ENCODE measurements at places on chromosomes 1 and 21. TPM values are rescaled to one million over a fixed set of nuclear protein-coding genes. Genes with fewer than 3 reads are reported as not detected.

DNA sequence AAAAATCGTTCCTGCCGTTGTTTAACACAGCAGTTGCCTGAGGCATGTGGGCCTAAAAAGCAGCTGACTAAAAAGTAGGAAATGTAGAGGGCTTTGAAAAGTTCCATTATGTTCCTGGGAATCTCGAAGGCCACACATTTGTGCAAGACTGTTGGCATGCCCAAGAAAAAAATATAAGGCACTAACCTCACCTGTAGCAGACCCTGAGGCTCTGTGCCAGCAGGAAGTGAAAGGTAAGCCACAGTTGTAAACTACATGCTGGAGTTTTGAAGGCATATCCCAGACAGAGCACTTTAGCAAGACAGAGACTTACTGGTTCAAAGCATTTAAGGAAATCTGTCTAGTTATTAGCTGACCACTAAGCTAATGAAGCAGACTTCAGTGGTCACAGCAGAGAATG, 52.7 kb downstream of the TRMT1L start:
- DNase-seq = no peak

DNA sequence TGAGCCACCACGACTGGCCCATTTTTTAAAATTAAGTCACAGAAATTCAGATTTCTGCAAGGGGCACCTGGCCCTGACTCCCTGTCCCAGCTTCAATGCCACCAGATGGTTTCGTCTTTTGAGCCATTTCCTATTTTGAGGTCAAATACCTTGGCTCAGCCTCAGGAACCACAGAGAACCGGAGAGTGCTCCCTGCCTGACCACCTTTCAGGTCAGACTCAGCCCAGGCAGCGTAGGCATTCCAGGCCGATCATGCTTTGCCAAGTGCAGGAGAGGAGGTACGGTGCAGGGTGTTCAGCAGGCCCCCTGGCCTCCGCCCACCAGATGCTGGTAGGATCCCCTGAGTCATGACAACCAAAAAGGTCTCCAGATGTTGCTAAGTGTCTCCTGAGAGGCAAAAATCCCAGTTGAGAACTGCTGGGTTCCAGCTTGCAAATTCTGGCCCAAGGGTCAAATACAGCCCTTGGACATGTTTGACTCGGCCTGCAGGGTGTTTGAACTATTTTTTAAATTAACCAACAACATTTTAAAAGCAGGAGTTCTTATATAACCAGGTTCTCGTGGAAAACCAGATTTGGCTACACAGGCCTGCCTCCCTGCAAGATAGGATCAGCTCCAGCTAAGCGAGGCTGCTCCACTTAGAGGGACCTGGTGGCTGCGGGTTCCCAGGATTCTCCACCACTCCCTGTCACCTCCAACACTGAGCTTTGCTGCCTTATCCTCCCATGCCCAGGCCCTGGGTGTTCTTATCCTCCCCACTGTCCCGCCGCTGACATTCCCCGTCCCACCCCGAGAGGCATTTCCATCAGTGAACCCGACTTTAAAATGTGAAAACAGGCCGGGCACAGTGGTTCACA, 61.9 kb upstream of the TARDBP start:
- no peak for DNase-seq

DNA sequence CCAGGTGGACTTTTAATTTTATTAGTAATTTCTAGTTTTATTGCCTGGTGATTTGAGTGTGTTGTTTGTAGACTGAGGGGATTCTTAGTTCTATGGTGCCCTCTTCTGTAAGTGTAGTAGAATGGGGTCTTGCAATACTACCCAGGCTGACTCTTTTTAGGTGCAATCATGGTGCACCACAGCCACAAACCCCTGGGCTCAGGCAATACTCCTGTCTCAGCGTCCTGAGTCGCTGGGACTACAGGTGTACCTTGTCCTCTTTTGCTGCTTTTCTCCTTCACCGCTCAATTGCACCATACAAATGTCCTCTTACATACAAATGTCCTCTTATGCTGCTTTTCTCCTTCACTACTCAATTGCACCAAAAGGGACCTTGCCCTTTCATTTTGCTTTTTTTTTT, 43.1 kb downstream of the SCP2 start:
- DNase-seq = no peak

- no peak for DNase-seq
Measured at GRCh38 chr1:175133673-175134435, 58.7 kb downstream of the KIAA0040 start.

DNA sequence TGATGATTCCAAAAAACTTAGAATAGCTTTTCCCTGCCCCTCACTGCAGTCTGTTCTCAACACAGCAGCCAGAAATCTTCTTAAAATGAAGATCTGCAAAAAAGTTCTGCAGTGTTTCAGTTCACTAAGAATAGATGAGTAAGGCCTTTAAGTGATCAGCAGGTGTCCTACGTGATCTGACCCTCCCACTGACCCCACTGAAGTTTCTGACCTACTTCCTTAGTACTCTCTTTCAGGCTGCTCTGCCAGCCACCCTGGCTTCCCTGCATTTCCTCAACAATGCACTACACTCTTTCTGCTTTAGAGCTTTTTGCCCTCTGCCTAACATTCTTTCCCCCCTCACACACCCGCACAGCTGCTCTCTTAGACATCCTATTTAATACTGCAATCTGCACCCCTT, 182.5 kb downstream of the AKT3 start:
- DNase-seq = no peak

- peak; percentile 15 for DNase-seq
Measured at GRCh38 chr1:149965440-149965839, 28.8 kb upstream of the MTMR11 start.

The PDZK1IP1 gene
- not detected for total RNA-seq

DNA sequence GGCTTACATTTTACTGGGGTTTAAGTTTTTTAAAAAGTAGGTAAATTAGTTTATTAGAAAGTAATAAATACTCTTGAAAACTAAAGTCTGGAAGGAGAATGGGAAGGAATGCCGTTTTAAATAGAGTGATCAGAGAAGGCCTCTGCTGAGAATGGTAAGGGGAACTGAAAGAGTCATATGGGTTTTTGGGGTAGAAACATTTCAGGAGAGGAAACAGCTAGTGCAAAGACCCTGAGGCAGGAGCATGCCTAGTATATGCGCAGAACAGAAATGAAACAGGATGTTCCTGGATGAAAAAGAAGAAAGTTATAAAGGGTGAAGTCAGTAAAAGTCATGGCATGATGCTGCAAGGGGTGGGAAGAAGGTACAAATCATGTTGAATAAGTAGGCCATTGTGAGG, 38.9 kb downstream of the ZC3H11B start:
- no peak for DNase-seq
